ENCODE measurements at places on chromosomes 11 and 22.

- DNase-seq: no peak
Observed at GRCh38 chr11:68296344-68297051, 15.9 kb upstream of the LRP5 start.

DNA sequence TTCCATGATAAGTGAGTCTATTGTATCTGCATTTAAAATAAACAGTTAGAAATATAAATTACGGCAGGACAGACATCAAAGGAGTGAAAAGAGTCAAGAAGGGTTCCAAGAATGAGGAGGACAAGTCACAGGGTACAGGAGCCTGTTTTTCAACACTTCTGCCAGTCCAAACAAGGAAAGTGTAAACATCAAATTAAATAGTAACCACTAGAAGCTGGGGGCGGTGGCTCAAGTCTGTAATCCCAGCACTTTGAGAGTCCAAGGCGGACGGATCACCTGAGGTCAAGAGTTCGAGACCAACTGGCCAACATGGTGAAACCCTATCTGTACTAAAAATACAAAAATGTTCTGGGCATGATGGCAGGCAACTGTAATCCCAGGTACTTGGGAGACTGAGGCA, 219.6 kb downstream of the LUZP2 start:
- no peak for DNase-seq

GRCh38 chr22:29331658-29332300, 16.3 kb upstream of the RASL10A start:
- no peak for DNase-seq

DNA sequence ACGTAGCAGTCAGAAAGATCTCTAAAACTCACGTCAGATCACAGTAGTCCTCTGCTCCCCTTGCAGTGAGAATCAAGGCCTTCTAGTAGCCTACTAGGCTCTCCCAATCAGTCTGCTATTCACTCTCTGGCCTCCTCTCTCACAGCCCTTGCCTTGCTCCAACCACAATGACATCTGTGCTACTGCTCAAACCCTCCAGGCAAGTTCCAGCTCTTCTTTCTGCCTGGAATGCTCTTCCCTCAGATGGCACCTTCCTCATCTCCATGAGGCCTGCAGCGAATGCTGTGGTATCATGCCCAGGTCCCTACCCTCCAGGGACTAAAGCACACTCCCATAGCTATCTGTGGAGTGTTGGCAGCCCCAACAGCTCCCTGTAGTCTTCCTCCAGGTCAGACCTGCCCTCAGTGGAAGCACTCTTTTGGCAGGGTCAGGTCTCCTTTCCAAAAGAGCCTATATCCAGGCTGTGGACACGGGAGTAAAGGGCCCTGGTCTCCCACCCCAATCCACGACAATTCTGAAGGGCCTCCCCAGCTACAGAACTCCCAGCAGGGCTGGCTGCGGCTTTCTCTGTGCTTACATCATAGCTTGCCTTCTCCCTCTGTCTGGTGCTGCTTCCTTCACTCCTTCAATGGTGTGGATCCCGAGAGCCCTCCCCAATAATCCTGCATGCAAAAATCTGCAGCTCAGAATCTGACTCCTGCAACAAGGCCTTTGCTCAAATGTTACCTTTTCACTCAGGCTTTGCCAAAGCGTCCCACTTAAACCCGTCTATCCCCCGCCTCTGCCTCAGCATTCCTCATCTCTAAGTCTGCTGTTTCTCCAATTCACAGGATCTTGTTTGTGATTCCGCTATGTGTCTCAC, 8.9 kb downstream of the HIRA start:
- DNase-seq: no peak

DNA sequence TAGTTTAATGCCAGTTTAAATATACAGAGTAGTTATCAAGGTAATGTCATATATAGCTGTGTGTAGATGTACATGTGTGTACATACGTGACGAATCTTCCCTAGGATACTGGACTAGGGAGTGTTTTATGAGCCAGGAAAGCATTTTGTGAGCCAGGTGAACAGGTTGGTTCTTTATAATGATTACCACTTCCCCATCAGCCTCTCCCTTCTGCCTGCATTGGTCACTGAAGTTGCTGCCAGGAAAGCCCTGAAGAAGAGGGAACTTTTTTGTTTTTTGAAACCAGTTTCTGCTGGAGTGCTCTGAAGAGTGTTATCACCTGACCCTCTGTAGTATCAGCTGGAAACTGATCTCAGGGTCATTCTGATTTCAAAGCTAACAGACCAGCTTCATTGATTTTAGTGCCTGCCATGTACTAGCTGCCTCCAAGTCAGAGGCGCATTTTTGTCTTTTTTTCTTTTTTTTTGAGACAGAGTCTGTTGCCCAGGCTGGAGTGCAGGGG, 14.2 kb upstream of the ST14 start:
- DNase-seq: no peak

DNA sequence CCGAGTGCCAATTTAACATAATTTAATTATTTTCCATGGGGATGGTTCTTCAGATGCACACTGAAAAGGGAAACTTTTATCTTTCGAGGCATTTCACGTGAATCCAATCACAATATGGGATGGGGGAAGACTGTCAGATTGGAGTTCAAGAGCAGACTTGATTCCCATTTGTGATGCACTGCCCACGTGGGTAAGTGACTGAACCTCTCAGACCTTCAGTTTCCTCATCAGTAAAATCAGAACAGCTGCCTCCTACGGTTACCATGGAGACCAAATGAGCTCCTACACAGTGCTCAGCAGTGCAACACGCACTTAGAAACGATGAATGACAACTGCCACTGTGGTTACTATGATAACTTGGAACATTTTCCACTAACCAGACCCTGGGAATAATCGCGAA, 21.7 kb downstream of the KIAA0930 start:
- no peak for DNase-seq

DNA sequence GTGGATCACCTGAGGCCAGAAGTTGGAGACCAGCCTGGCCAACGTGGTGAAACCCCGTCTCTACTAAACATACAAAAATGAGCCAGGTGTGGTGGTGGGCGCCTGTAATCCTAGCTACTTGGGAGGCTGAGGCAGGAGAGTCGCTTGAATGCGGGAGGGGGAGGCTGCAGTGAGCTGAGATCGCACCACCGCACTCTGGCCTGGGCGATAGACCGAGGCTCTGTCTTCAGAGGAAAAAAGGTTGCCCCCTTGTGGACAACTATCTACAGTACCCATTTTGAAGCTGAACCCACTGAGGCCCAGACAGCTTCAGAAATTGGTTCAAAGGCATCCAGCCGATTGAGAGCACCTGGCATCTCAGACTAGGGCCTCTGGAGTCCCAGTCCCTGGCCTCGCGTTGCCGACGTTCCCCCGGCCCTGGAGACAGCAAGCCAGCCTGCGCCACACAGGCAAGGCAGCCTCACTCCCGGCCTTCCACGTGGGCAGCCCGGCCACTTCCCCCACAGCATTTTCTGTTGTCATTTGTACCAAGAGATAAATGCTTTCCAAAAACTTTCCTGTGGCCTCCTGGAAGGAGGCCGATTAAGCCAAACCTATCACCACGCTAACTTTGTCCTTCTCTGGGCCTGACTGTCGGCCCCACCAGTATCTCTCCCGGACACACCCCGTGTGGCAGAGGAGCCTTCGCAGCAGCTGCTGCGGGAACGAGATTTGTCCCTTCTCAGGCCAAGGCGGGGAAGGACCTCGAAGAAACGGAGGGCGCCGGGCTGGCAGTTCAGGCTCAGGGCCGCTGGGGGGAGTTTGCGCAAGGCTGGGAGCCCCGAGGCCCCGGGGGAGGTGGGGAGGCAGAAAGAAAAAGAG, 82.8 kb downstream of the FLI1 start:
- DNase-seq: peak; percentile 18

GRCh38 chr11:101129203-101129943, at the start of gene PGR:
PGR (minus strand) TSS chr11:101129813; CDS start chr11:101129070, 743 bp downstream.
- no peak for DNase-seq

GRCh38 chr22:20863366-20863765, 4.6 kb downstream of the SNAP29 start:
- DNase-seq: no peak

DNA sequence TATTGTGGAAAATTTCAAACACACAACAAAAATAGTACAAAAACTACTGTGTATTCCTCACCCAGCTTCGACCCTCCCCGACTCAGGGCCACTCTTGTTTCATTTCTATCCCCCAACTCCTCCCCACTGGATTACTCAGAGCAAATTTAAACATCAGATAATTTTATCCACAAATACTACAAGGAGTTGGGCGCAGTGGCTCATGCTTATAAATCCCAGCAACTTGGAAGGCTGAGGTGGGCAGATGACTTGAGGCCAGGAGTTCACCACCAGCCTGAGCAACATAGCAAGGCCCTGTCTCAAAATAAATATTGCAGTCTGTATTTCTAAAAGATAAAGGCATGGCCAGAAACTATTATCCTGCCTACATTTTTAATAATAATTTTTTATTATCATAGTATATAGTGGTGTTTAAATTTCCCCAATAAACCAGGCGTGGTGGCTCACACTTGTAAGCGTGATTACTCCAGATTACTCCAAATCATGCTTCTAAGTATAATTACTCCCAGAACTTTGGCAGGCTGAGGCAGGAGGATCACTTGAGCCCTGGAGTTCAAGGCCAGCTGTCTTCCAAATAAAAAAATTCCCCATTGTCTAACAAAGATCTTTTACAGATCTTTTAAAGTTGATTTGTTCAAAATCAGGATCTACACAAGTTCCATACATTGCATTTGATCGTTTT, 39.8 kb downstream of the LRRC32 start:
- no peak for DNase-seq

GRCh38 chr22:17239156-17239701, 20.0 kb upstream of the ADA2 start:
- DNase-seq: no peak

DNA sequence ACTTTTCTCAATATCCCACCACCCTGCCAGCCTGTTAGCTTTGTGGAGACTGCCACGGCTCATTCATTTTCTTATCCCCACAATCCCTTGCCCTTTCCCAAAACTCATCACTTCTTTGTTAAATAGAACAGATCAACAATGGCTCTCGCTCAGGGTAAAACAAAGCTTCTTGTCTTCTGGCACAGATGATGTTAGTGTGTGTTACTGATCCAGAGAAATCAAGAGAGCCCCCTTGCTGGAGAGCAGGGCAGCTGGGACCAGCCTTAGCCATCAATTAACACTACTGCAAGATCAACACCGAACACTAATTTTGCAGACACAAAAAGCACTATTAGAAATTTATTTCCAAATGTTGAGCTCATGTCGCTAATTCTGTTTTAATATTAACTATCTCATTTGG, 420.9 kb downstream of the TENM4 start:
- no peak for DNase-seq

DNA sequence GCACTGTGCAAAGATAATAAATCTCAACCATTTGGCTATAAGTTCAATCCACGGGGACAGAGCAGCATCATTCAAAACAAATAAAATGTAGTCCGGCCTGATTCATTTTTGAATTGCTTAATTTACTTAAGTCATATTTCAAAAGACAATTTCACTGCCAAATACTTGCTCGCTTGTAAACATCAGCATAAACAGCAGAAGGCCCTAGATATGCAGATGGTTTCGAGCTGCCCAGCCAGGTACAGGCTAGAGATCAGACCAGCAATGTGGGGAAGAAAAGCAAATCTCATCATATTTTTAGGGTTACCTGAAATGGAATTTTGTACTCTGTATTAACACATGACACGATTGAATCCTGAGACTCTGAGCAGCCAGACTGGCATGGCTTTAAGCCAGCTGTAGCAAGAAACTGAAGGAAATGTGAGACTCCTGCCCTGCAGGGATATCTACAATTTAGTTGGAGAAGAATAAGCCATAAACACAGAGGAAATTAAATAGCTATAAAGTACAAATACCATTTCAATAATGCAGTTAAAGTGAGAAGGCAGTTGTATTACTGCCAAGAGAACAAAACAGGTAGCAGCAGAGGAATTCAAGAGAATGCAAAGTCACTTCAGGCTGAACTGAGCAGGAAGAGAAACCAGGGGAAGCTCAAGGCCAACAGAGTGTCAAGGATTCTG, 440.3 kb downstream of the ETS1 start:
- DNase-seq: no peak

GRCh38 chr11:31973172-31973571, 117.7 kb upstream of the RCN1 start:
- DNase-seq: no peak

- peak; percentile 76 for DNase-seq
Observed at GRCh38 chr11:44095506-44096359, at the start of gene EXT2. EXT2 (plus strand) TSS chr11:44095678; CDS start chr11:44107713, 12,035 bp downstream.

- DNase-seq: no peak
Observed at GRCh38 chr11:26828288-26828687, 106.4 kb upstream of the SLC5A12 start.

- no peak for DNase-seq
Observed at GRCh38 chr11:103898577-103899336, 137.7 kb upstream of the DDI1 start.

DNA sequence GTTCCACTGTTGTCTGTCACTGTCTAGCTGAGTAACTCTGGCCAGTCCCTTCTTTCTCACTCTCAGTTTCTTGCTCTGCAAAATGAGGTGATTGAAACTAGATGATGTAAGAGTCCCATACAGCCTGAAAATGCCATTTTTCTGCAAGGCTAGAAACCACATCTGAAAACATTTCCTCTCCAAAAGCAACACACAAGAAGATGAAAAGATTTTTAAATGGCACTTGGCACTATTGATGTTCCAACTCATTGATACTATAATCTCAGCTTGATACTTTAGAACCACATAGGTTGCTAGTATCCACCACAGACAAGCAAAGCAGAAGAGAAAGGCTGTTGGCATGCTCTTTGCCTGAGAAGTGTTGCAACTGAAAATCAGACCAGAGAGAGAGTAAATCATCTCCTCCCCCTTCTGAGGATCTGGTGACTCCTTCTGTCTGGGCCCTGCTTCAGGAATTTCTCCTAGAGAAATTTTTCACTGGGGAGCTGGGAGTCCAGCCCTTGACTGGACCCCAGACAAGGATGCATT, 1217.9 kb downstream of the LRRC4C start:
- no peak for DNase-seq

GRCh38 chr11:69642549-69642912, 1.6 kb downstream of the CCND1 start:
- DNase-seq: peak; percentile 9

DNA sequence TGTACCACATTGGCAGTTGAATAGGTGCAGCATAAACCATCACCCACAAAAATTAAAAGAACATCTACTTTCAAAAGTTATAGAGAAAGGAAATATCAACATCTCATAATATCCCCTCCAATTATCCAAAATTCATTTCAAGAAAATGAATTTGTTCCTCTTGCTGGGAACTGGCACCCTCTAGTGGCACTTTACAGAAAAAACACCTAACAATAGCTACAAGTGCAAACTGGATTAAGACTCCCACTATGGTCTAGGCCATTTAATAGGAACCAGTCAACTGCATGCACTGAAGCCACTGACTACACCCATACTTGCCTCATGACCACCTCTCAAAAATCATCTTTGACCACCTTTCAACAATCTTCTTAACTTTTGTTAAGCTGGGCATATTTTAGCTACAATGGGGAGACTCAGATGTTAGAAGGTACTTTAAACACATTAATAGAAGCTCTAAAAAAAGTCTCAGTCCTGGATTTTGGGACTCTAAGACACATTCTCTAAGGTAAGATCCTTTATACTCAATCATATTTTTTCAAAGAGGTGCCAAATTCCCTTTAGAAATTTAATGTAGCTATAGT, 17.3 kb downstream of the TRAF6 start:
- no peak for DNase-seq
